ENCODE measurements at places on chromosomes 1 and 21.

- DNase-seq = no peak
Measured at GRCh38 chr1:67893126-67893495, 59.8 kb upstream of the GNG12 start.

DNA sequence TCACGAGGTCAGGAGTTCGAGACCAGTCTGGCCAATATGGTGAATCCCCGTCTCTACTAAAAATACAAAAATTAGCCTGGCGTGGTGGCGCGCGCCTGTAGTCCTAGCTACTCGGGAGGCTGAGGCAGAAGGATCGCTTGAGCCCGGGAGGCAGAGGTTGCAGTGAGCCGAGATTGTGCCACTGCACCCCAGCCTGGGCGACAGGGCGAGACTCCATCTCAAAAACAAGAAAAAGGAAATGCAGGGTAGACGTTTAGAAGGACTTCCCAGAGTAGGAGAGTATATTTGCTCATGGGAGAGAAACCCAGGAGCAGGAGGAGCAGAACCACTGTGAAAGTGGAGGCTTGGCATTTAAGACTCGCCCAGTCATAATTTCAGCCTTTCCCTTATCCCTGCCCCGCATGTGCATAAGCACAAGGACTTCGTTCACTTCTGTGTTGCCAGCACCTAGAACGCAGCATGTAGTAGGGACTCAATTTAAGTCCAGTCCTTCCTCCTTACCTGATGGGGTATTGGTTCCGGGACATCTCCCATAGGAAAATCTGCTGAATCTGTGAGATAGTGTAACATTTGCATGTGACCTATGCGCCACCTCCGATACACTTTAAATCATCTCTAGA is 5.2 kb upstream of the MEF2D start:
- no peak for DNase-seq

DNA sequence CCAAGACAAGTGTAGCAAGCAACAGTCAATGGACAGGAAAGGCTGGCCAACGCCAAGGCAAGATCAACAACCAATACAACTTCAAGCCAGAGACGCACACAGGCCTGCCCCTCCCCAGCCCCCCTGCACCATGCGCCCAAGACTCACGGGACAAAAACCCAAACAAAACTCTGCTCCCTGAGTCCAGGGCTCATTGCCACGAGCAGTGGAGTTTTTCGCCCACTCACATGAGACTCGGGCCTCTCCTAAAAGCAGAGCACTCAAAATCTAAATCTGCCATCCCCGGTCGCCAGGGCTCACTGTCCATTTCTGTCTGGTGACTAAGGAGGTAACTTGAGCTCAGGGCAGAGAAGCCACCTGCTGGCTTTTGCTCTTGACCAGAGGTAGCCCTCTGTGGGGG is 174.8 kb downstream of the CLIC6 start:
- no peak for DNase-seq

DNA sequence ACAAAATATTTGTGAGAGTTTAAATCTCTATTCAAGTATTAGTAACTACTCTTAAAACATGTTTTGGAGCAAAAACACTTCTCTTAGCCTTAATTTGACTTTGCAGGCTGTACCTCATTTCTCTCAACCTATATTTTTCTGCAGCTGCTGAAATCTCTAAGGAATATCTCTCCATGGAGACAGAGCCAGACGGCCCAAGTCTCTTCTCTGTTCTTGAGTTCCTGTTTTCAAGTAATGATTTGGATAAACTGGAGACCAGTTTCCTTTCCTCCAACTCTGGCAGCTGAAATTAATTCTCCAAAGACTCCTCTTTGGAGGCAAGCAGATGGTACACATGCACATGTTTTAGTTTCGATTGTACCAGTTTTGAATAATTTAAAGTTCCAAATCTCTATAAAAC is 659.7 kb upstream of the NEGR1 start:
- no peak for DNase-seq

DNA sequence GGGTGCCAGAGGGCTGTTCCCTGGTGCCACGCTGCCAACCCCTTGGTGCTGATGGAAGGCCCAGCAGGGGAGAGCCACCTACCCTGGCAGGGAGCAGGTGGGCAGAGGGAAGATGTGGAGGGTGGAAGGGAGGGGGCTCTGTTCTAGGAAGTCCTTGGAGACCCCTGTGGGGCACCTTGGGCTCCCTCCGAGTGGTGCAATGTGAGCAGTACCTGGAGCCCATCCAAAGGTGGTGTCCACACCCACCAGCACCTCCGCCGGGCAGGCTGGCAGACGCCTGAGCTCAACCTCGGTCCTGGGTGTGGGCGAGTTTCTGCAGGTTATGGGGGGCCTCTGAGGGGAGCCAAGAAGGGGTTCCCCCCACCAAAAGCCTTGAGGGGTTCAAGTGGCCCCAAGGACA is 11.3 kb upstream of the DNMT3L start:
- DNase-seq = no peak

DNA sequence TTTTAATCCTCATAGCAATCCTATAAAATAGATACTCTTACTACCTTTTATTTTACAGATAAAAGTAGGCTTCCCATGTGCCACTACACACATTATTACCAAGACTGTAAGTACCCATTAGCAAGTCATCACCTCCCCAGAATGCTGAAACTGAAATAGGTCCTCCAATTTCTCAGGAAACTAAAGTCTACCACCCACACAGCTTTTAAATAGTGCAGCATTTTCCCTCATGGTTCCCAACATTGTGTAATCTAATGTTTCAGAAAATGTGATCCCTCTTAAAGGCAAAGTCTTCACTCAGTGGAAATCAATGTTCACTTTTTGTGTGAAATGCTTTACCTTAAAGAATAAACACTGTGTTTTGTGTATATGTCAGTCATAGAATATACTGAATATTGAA is 356.5 kb downstream of the GPATCH2 start:
- DNase-seq = no peak

DNA sequence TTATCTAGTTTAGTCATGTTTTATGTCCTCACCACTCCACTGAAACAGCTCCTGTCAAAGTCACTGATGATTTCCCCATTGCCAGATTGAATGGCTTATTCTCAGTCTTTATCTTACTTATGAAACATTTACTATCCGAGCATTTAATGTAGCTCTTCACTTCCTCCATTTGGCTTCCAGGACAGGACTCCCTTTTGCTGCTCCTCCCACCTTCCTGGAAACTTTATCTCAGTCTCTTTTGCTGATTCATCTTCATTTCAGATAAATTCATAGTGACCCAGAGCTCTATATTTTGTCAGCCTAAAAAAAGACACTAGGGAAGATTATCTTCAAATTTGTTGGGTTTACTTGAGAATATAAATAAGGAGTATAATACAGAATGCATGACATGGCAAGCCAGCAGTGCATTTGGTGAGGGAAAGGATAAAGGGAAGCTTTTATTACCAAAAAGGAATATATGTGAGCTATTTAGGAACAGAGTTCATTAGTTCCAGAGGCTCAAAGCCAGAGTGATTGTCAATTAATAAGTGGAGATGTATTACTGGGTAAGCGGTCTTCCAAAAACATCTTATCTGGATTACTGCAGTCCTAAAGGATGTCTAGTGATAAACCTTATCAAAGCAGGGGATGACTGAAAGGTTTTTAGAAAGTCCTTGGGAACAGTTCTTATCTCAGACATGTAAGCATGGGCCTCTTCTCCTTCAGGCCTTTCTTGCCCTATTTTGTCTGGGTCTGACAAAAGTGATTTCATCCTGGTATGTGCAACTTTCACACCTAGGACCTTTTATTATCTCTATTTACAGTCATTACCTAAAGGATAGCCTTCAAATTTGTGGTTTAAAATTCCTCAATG is 25.6 kb downstream of the IL23R start:
- DNase-seq = no peak

DNA sequence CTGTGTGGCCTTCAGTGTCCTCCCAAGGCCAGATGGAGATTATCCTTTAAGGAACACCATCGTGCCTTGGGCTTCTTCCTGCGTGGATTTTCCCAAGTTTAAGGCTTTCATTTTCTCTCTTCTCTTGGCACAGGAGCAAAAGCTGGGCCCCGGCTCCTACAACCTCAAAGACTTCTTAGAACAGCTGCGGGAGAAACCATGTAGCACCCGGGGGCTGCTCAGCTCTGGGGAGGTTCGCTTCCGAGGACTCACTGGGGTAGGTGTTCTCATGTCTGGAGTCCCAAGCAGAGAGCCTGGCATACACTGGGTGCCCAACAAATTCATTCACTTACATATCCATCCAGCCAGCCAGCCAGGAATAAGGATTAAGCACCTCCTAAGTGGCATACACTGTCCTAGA is 6.6 kb upstream of the TTC22 start:
- DNase-seq = no peak
